ENCODE measurements at places on chromosomes 5 and 9.

DNA sequence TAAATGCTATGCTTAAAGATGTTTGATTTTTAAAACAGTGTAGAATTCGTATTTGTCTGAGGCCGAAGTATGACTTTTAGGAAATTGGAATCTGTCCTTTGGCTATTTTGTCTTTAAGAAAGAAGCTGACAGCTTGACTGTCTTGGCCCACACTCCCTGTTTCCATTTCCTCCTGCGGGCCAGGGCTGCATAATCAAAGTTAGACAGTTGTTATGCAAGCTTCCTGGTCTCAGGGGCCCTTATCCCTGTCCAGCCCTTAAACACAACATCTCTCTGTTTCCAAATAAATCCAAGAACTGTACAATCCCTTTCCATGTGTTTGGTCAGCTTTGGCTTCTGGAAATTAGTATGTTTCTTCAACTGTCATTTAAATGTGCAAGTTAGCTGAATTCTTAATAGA, 54.6 kb upstream of the ECM2 start:
- peak; percentile 17 for DNase-seq

DNA sequence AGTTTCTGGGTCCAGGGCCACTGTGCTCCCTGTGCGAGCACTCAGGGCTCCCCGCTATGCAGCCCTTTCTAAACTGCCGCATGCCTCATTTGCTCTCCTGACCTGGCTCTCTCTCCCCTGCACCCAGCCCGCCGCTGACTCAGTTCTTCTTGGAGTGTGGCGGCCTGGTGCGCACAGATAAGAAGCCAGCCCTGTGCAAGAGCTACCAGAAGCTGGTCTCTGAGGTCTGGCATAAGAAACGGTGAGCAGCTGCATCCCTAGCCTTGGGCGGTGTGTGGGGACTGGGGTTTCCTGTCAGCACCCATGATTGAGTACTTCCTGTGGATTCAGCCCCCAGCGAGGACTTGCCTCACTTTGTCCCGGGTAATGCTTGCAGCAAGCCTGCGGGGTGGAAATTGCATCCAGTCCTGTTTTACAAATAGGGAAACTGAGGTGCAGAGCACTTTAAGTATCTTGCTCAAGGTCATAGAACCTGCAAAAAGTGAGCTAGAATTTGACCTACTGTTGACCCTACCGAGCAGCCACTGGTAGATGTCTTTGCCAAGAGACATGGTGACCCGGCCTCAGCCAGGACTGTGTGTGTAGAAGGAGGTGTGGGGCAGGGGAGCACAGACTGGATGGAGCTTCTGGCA, 27.9 kb downstream of the USP20 start:
- DNase-seq, result peak; percentile 86

- no peak for DNase-seq
Measured at GRCh38 chr5:131228646-131229045, 35.2 kb upstream of the CDC42SE2 start.

DNA sequence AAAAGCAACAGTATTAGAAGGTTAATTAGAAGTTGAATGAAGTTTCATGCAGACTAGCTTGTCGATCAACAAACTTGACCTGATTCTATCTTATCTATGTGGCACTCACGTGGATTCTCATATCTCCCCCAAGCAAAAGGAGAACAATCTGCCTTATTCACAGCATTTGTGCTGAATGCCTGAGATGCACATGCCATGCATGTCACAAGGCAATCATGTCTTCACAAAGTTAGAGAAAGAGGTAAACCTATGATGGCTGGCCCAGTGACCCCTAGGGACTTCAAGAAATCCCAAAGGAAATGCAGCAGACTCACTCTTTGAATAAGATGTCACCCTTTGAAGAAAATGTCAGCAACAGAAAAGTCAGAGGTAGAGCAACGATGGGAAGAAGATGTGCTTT, 17.6 kb upstream of the SHOC1 start:
- no peak for DNase-seq

DNA sequence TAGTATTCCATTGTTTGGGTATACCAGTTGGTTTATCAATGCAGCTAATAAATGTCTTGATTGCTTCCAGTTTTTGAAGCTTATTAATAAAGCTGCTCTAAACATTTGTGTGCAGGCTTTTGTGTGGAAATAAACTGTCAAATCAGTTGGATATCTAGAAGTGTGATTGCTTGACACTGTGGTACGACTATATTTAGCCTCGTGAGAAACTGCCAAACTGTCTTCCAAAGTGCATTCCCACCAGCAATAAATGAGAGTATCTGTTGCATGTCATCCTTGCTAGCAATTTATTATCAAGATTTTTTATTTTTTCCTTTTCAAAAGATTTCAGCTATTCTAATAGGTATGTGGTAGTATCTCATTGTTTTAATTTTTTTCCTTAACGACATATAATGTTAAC, 37.5 kb downstream of the NMUR2 start:
- DNase-seq, result no peak

- no peak for DNase-seq
Measured at GRCh38 chr5:157961176-157961575, 102.2 kb upstream of the CLINT1 start.

GRCh38 chr5:76990899-76991459, 38.1 kb downstream of the CRHBP start:
- DNase-seq, result no peak

DNA sequence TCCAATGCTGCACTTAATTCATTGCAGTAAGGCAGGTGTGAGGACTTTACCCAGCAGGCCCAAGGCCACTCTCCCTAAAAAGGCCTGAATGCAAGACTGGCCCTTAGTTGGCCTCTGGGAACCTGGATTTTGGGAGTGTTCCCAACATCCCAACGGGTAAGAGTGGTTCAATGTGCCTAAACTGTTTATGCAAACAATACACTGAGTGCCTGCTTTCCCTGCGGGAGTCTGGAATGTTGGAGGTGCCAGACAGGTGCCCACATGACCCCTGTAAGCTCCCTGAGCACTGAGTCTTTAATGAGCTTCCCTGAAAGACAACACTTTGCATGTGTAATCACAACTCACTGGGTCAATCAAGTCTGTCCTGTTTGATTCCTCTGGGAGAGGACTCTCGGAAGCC, 37.4 kb downstream of the NSUN2 start:
- no peak for DNase-seq

DNA sequence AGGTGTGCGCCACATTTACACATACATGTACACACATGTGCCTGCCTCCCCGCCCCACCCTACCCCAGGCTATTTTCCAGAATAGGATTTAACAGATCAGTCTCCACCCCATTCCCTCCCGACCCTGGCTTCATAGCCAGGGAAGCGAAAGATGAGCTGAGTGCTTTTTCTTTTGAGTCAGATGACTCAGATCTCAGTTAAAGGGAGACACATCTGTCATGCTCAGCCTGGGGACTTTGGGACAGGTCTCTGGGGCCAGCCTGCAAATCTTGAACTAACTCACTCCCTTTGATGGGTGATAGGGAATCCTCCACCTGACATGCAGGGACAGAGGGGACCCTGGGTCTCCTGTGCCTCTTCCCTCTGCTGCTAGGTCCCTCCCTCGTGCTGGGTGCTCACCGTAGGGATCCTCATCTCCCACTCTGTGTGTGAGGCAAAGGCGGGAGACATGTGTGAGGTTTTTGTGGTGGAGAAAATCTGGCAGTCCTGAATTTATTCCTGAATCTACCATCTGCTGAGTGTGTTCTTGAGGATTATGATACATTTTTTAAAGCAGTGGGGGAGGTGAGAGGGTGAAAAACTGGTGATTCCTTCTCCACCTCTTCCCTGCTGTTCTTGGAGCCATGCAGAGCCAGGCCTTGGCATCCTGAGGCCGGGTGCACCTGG, 37.7 kb downstream of the NEUROG1 start:
- DNase-seq, result no peak

DNA sequence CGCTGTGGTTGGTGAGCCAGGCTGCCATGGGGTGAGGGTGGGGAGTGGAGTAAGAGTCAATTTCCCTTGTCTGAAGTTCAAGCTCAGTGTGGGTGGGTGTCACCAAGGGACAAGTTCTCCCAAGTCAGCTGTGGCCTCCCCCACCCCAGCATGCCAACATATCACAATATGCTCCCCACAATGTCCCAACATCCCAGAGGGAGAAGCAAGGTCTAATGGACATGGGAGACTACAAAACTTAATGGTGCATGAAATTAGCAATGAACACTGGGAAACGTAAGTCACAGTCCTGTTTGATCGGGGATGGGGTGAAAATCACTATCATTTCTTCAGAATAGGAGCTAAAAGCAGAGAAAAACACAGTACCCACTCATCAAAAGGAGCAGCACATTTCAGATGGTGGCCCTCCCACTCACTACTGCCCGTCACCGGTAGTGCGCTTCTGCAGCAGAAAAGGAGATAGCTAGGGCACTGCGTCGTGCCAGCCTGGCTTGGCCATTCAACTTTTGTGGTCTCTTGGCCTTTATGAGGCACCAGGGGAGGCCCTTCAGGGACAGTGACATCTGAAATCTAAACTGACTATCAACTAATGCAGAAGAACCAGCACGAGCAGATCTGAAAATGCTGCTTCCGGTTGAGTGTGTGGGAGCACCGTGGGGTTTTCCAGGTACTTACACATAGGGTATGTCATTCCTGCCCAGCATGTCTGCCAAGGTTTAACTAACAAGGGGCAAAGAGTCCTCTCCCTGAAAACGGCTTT, 20.5 kb upstream of the NDFIP1 start:
- no peak for DNase-seq

- DNase-seq, result no peak
Measured at GRCh38 chr5:142186857-142187594, 78.4 kb downstream of the NDFIP1 start.

- no peak for DNase-seq
Measured at GRCh38 chr9:89996116-89996515, 391.3 kb downstream of the GADD45G start.

DNA sequence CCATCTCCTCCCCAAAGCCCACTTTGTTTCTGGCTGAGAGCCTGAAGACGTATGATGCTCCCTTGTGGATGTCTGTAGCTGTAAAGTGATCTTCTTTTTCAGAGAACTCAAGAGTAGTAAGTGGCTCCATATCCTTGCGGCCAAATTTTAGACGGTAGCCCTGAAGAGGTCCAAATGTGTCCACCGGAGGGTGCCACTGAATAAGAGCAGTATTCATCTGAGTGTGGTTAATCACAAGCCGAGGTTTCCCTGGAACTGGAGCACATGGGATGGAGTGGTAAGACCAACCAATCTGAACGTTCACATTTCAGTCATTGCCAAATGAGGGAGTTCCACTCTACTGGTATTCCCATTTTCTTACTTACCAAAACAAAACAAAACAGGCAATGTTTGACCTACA, 686.5 kb upstream of the DMAC1 start:
- peak; percentile 49 for DNase-seq

- DNase-seq, result no peak
Measured at GRCh38 chr9:113158446-113158845, 7.6 kb downstream of the SLC31A2 start.

DNA sequence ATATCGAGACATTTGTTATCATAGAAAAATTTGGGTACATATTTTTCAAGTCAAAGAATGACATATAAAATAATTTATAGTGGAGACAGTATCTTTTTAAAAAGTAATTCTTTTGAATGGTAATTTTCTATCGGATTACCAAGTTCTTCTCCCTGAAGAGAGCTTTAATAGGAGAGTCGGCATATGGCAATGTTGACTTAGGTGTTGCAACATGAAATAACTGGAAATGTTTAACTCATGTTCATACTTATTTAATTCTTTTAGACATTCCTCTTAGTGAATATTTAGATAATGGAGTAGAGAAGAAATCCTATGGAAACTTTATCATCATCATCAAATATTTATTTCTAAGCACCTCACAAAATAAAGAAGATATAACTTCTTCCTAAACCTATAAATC, 118.2 kb upstream of the CTNND2 start:
- DNase-seq, result no peak
